ENCODE measurements at places on chromosomes 5 and 9.

DNA sequence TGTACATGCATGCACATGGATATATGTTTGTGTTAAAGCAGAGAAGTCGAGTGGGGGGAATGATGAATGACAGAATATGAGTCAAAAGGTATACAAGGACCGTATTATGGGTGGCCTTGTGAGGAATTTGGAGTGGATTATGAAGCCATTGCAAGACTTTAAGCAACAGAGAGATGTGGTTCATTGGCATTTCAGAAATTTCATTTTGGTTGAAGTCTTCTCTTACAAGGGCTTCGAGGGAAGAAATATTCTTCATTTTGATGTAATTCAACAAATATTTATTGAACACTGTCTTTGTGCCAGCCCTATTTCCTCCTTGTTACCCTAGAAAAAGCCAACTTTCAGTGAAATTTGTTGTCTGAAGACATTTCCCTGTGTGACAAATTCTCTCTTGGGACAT is 83.9 kb upstream of the SLCO6A1 start:
- no peak for DNase-seq

- no peak for DNase-seq
These were observed 70.2 kb upstream of the ATG10 start for GRCh38 chr5:81901586-81901985.

DNA sequence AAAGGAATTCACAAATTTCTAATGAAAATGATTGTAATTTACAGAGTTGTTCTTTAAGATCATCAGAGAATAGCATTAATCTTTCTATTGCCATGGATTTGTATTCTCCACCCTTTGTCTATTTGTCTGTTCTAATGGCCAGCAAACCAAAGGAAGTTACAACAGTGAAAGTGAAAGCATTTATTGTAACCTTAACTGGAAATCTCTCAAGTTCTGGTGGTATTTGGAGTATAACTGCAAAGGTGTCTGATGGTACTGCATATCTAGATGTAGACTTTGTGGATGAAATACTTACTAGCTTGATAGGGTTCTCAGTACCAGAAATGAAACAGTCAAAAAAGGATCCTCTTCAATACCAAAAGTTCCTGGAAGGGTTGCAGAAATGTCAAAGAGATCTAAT is 21.7 kb downstream of the RMI1 start:
- DNase-seq, result peak; percentile 16

- DNase-seq, result no peak
These were observed 9.8 kb upstream of the MARCOL start for GRCh38 chr5:148228392-148228984.

- no peak for DNase-seq
These were observed 452.5 kb downstream of the EBF1 start for GRCh38 chr5:158647264-158647663.

DNA sequence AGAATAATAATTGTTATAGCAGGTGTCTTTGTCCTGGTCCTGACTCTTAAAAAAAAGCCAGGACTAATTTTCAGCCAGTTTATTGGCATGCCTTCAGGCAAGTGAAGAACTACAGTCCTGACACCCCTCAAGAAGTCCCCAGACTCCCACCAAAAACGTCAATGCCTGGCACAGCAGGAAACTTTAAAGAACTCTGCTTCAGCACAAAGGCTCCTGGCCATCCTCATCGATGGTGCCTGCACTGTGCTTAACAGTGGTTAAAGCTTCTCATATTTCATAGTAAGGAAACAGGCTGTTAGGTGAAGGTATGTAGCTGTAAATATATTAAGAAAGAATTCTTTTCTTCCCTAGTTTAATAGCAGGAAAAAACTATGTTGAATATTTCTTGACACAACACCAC is 280.1 kb upstream of the PUM3 start:
- no peak for DNase-seq

DNA sequence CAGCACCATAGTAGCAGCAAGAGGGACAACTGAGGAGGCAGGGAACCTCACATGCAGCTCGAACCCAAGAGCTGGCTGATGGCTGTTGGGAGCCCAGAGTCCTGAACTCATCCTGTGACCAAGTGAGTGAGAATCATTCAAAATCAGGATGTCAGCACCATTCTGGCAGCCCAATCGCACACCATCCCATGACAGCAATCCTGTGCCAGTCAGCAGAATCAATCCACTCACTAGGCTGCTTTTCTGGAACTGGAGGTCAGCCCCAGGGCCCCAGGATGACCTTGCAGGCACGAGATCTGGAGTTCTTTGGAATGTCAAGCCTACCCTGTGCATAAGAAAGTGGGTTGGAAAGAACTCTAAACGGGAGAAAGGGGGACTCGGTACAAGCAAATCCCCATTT is 67.8 kb upstream of the TAF11L2 start:
- no peak for DNase-seq

DNA sequence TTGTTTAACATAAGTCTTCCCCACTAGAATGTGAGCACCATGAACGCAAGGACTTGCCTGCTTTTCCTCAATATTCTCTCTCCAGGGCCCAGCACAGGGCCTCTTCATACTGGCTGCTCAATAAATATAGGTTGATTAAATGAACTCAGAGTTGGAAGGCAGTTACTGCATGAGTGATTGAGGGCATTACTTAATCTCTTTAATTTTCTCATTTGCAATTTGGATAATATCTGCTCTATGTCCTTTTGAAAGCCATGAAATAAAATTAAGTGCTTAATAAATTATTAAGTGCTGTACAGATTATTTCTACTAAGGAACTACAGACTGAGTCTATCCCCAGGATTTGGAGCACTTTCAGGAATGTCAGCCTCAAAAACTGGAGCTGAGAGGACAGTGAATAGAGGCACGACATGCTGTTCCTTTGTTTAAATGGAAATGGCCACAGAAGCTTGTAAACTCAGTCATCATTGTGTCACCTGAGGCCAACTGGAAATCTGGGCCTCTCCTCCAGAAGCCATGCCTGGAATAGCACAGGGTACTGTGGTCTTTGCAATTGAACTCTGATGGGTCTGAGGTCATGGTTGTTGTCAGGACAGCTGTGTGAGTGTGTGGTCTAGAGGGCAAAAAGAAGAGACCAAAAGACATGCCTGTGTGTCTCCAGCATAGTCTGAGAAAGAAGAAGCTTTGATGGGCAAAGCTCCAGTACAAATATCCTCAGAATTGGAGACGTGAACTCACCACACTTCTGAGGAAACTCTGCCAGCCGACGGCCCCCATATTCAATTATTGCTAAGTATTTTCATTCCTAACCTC is 86.1 kb downstream of the SH3TC2 start:
- DNase-seq, result no peak

DNA sequence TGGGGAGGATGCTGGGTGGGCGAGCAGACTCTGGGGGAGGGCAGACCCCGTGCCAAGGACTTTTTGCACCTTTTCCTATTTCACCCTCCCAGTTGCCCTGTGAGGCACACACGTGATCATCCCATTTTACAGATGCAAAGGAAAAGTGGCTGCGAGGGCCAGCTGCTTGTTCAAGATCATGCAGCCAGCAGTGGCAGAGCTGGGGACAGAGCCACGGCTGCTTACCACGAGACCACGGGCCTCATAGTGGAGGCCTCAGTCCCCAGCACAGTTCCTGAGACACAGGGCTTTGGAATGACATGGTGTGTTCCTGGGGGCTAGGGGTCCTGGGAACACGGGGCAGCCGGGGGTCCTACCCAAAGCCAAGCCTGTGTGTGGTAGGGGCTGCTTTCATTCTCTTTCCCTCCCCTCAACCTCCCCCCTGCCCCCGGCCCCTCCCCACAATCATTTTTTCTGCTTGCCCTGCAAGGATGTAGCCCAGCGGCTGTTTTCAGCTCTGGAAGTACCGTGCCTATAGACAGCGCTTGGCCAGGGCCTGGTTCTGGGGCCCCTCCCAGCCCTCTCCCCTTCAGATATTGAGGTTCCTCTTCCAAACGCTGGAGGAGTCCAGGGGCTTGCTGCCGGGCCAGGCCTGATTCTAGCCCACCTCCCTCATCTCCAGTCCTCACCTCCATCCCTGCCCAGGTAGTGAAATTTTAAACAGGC is 58.5 kb upstream of the IER5L start:
- no peak for DNase-seq

GRCh38 chr9:9913276-9913832 is 699.4 kb downstream of the PTPRD start:
- DNase-seq, result no peak

GRCh38 chr9:133528876-133529241 is 4.1 kb upstream of the MYMK start:
- no peak for DNase-seq

DNA sequence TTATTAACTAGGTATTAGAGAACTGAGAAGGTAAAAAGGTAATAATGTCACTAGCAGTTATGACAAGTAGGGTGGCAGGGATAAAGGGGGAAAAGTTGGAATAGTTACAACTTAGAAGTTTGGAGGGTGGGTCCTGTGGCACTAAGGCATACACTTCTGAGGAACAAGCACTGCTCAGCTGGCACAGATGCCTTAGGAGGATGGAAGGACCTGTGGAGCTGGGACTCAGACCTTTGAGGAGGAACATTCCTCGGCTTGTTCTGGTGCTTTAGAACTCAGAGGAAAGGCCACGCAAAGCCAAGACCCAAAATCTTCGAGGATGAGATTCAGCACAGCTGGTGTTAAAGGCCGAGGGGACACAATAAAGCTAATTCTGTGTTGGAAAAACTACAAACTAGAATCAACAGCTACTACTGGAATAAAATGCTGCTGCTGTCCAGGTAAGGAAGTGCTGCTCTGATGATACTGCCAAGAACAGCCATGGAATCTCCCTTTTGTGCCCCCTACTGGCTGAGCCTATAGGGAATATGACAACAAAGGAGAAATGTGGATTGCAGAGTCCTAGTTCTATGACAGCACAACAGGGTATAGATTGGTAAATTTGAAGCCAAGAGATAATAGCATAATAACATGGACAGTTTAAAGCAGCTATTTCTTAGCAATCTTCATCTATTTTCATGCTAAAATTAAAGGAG is 126.7 kb downstream of the SLC25A46 start:
- no peak for DNase-seq

DNA sequence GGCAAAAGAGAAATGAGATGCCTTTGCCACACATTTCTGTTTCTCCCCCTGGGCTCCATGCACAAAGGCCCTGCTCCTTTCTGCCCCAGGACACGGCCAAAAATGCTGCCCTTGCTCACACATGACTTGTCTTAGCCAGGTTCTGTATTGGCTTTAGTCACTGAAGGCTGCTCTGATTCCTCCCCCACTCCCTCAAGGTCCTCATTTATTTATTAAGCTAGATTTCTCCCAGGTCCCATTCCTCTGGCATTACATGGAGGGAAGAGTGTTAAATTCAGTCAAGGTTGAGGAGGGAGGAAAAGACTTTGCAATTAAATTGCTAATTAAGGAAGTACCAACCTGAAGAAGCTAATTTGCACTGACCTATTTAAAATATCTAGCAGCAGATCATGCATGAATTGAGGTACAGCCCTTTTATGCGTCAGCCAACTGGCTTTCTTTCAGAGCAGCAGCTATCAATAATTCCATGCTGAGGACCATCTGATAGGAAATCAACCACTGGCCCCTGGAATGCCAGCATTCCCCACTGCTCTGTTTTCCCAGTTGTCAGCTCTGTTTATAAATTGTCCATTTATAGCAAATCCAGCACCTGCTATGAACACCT is 81.2 kb upstream of the MAP3K1 start:
- DNase-seq, result no peak

GRCh38 chr9:123609844-123610243 is 253.8 kb downstream of the CRB2 start:
- no peak for DNase-seq

- DNase-seq, result no peak
These were observed 1.3 kb downstream of the RAI14 start for GRCh38 chr5:34657274-34657921.

DNA sequence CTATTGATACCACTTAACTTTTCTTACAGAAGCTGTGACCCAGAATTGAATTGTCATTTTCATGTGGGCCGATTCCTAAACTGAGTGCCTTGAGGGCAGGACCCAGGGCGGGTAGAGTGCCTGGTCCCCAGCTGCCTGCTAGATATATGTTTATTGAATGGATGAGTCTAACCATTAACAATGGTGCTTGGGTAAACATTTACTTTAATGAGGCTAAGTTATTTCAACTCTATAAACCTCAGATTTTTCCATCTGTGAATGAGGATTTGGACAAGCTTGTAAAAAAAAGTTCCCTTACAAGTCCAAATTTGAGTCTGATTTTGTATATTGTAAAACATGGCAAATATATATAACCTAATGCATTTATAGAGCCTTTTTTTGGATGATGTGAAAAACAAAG is 181.8 kb upstream of the ELL2 start:
- no peak for DNase-seq

- no peak for DNase-seq
These were observed 356.2 kb downstream of the RASEF start for GRCh38 chr9:82706786-82707185.

Data from CD4-positive, alpha-beta T cell treated with Interleukin-2 at 100 ng/mL for 4 hours (primary cell).